ENCODE measurements at places on chromosomes 2 and 18.

DNA sequence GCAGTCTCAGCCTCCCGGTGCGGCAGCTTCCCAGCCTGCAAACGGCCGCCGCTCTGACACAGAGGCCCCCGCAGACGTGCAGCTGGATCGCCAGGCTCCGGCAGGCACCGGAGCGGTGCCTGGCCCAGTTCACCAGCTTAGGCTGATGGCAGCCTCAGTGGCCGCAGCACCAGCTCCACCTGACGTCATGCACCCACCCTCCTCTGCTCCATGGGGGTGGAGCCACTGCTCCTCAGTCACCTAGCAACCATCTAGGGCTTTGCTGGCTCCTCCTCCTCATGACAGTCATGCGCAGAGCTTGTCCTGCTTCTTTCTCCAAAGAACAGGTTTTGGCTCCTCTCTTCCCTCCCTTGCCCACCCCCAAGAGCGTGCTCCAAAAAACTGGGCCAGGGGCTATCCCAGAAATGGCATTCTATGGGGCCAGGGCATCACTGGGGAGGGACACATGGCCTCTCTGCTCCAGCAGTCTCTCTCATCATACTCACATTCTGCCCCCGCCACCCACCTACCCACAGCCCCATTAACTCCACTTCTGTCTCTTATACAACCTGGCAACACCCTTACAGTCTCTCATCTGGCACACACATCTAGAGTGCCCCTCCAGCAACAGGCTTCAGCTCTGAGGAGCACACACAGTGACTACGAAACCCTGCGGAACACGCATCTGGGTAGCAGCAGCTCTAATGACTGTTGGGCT, 5.5 kb downstream of the DCTN1 start:
- peak; percentile 85 for DNase-seq

GRCh38 chr2:201808027-201808426, 1.7 kb downstream of the CDK15 start:
- DNase-seq: no peak

- no peak for DNase-seq
These were observed 193.8 kb downstream of the LPIN1 start for GRCh38 chr2:11940121-11940743.

GRCh38 chr2:160141912-160142311, 58.2 kb downstream of the ITGB6 start:
- DNase-seq: no peak

DNA sequence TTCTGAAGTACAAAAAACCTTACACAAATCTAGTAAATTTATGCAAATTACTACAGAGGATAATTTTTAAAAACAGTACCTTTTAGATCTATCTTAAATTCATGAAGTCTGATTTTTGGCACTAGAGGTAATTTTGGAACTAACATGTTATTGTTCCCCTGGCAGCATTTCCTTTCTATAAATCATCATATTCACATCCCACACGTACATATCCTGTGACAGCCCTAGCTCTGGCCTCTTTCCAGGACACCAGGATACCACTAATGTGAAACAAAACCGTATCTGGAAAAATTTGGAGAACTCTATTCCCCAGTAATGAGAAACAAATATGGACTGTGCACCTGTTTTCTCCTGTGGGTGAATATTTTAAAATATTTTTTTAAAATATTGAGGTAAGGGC, 14.0 kb upstream of the BIRC6 start:
- no peak for DNase-seq

DNA sequence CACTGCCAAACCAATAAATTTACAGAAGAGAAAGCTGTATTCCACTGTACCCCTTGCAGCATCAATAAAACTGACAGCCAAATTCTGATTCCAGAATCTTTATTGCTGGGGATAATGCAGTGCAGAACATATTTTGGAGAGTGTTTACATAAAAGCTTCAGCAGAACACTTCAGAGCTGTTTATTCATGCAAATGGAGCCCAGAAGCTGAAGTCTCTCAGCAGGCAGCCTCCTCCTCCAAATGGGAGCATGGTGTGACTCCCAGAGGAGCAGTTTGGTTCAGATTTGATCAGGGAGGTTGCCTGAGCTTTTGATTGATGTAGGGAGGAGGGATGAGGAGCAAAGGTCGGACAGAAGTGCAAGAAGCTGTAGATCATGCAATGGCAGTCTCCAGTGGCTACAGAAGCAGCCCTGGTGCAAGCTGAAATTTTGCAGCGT, 22.4 kb downstream of the LHCGR start:
- peak; percentile 64 for DNase-seq

DNA sequence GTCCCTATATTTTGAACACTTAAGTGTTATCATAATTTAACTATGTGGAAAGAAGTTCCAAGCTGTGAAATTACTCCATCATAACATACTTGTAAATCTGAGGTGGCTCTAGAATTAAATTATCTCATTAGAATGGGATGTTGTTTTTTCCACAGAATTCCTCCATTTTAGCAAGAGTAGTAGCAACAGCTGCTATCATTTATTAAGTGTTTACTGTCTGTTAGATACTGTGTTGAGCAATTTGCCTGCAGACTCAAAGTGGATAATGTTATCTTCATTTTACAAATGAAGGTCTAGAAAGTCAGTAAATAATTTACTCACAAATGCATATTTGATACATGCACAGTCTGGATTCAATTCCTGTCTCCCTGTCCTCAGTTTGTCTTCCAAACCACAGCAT, 504.8 kb upstream of the NRP2 start:
- DNase-seq: no peak

DNA sequence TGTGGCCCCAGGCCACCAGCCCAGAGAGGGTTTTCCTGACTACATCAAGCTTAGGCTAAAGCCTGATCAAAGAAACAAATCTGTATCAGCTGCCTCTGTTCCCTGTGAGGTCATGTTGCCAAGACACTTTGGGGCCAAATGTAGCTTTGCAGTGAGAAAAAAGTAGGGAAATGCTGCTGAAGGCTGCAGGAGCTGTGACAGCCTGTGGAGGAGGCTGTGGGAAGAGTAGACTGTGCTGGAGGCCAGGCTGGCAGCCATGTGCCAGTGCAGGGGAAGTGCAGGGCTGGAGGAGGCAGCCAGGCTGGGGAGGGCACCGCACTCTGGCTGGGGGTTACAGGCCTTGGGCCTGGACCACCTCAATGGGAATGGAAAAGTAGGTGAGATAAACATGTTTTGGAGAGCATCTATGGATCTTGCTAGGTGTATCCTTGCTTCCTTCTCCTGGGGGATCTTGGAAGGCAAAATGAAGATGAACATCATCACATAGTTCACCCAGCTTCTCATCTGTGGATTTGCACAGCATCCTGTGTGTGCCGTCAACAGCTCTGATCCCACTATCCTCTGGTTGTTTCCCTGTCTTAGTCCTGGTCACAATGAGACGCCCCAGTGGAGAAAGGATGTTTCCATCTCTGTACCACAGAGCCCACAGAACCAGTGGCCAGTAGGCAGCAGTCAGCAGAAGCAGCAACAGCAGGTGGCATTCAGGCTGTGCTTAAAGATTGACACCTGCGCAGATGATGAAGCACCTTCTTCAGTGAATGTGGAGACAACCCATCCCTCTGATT, 103.8 kb upstream of the COPS8 start:
- no peak for DNase-seq

- DNase-seq: no peak
These were observed 95.6 kb downstream of the ITGA4 start for GRCh38 chr2:181552808-181553207.

GRCh38 chr18:74351354-74351753, 35.7 kb downstream of the C18orf63 start:
- DNase-seq: no peak

GRCh38 chr2:200483729-200484198, 26.1 kb downstream of the KCTD18 start:
- peak; percentile 67 for DNase-seq

DNA sequence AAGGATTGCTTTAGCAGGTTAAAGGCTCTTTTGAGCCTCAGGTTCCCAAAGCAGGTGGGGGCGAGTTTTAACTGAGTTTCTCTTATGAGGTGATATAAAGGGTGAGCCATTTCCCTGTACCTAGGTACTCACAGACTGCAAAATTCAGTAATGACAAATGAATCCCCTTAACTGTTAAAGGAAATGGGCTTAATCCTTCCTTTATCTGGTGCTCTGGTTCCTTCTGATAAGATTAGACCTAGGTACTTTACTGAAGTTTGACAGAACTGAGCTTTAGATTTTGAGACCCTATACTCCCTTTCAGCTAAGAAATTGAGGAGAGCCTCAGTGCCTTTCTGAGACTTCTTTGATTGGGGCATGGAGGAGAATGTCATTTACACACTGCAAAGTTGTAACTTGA, 42.6 kb downstream of the STK17B start:
- no peak for DNase-seq

DNA sequence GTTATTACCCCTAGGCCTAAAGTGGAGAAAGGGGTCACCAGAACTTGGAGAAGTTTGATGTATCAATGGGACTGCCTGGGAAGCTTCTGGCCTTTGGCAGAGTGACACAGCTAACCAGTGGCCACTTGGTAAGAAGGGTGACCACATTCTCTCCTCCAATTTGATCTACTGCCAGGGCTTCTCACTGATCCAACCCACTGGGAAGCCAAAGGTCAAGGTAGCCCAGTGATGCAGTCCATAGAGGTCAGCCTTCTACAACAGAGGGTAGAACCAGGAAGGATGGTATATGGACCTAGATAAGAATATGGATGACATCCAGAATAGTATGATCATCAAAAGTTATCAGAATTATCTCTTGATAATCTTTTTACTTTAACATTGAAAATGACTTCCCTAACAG, 493.6 kb downstream of the NYAP2 start:
- DNase-seq: no peak

DNA sequence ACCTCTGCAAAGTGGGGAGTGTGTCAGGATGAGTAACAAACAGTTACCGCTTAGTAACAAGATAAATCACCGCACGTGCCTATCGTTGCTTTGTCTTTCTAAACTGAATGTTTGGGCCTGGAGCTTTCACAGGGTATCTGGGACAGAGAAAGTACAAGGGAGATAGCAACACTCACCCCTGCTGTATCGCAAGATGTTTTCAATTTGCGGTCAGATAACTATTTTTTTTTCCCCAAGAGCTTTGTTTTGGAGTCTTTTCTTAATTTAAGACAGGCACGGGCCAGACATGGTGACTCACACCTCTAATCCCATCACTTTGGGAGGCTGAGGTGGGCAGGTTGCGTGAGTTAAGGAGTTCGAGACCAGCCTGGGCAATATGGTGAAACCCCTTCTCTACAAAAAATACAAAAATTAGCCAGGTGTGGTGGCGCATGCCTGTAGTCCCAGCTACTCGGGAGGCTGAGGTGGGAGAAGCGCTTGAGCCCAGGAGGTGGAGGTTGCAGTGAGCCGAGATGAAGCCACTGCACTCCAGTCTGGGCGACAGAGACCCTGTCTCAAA, 146.6 kb downstream of the GBX2 start:
- DNase-seq: no peak

DNA sequence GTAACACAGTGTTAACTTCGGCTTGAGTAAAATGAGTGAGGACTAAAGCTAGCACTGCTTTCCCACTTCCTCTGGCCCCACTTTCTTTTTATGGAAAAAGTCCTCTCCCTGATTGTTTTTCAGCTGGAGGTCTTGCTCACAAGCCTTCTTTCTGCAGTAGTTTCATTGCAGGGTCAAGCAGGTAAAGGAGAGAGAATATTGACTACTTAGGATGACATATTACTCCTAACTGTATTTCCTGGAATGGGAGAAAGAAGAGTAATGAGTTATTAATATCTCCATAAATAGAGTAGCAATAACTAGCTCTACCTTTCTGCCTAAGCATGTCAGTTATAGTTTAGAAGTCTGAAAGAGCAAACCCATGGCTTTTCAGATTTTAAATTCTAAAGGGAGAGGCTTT, 45.0 kb downstream of the MAP4K4 start:
- no peak for DNase-seq

- no peak for DNase-seq
These were observed 370.5 kb upstream of the CHAC2 start for GRCh38 chr2:53397085-53397484.

DNA sequence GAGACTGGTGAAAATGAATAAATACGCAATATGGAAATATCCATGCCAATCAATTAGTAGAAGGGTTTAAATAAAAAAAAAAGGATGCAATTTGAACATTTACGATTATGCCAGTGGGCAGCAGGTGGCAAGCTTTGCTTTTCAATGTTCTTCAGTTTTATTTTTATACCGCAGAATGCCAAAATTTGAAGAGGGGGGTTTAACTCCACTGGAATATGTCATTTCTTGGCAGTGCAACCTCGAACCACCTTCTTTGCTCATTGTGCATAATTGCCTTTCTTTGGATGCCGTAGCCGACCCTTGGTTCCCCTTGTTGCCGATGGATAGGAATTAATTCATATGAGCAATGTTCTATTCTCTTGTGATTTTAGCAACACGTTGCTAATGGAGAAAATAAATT, 88.0 kb downstream of the LTBP1 start:
- DNase-seq: no peak

- no peak for DNase-seq
These were observed 88.5 kb downstream of the TCF4 start for GRCh38 chr18:55499526-55499925.

DNA sequence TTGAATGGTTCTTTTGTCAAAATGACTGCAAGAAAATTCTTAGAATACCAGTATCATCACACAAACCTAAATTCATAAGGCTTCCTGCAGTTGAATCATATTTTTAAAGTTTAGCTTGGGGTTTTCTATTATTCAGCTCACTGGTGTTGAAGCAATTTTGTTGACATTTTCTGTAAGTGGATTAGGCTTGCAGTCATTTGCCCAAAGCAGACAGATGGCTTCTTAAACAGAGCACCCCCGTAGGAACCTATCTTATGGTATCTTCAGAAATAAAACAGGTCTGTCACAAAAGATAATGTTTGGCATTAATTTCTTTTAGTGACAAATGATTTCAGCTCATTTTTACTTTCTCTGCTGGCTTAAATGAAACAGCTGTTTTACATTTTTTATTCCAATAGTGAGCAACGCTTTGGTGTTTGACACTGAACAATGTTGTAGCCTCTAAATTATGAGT, 331.1 kb downstream of the PLCL1 start:
- DNase-seq: no peak

DNA sequence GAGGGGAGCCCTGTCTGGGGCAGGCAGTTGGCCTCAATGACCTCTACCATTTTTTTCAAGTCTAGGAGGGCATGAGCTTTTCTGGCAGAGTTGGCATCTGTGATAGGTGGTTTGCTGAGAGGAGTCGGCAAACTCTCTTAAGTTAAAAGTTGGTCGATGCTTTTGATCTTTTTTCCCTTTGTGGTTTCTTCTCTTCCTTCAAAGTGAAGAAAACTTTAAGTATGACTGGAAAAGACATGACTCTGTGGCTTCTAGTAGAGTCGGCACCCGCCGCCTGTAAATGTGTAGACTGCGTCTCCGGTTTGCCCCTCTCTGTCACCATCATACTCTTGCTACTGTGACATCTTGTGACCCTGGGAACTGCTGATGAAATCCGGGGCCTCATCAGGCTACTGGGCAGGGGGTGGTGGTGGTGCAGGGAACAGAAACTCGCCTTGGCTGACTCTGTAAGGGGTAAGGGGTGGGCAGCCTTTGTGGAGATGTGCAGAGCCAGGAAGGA, 21.1 kb downstream of the INPP5D start:
- no peak for DNase-seq

DNA sequence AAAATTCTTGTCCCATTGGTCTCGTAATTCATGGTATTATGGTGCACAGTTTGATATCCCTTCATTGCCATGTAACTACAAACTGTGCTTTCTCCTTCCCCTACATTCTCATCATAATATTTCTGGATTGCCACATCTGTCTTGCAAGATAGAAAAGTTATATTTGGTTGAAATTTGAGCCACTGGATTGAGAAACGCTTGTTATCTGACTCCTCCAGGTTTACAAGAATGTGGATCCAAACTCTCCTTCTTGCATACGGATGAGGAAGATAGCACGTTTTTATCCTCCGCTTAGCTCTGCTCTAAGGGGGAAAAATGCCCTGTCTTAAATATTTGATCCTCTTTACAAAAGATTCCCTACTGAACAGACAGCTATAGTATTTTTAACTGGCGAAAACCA, 438.2 kb downstream of the TSN start:
- no peak for DNase-seq
